Cardiac fibroblast (primary cell): ENCODE measurements at places on chromosomes 1 and 21.

DNA sequence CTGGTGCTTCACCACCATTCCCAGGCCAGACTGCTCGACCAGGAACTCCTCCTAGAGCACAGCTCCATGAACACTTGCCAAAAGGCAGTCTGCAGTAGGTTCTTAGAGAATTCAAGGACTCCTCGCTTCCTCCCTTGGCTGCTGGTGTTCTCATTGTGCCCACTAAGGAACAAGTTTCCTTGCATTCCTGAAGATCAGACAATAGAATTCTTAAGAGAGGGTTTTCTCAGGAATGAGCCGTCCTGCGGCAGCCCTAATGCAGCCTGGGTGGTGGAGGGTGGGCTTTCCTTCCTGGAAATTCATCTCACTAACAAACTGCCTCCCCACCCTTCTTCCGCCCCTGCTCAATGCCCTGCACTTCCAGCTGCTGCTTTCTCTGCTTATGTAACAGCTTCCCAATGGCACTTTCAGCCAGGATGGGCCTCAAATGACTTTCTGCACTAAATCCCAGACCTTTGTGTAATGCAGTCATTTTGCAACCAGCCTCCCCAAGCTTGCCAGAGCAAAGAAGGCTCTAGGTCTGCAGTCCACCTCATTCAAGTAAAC, 287.9 kb downstream of the PLPP3 start:
- DNase-seq, result peak; percentile 5

DNA sequence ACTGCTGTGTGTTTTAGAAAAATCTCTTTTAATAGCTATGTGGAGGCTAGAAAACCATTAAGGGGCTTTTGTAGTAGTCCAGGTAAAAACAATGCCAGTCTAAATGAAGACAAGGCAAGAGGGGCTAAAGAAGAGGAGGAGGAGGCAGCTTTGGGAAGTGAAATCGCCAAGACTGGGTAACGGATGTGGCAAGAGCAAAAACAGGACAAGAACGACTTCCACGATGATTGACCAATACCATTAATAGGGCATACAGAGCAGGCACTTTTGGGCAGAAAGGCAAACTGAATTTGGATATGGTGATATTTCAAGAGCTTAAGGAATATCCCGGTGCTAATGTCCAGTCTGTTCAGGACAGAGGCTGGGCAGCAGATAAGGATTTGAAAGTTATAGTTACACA, 22.0 kb downstream of the COA6 start:
- DNase-seq, result no peak

DNA sequence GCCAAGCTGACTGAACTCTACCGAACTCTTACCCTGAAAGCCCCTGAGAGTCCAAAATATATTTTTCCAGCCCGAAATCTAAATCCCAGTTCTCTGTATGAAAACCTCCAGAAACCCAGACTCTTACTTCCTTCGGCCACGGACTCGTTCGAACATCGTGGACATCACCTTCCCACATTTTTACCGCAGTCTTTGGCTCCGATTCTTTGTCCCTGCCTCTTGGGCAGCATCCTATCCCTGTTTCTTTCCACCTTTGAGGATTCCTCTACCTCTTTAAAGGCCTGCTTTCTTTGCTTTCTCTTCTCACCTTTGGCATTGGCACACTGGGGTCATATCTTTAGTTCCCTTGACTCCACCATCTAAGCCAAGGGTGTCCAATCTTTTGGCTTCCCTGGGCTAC, 932 bp upstream of the USP24 start:
- DNase-seq, result no peak

DNA sequence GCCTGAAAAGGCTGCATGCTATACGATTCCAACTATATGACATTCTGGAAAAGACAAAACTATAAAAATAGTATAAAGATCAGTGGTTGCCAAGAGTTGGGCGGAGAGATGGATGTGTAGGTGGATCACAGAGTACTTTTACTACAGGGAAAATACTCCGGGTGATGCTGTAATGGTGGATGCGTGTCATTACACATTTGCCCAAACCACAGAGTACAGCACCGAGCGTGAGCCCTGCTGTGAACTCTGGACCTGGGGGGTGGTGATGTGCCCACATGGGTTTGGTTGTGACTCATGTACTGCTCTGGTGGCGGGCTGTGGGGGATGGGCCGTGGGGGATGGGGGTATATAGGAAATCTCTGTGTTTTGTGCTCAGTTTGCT, 162.7 kb upstream of the COL6A1 start:
- peak; percentile 65 for DNase-seq

DNA sequence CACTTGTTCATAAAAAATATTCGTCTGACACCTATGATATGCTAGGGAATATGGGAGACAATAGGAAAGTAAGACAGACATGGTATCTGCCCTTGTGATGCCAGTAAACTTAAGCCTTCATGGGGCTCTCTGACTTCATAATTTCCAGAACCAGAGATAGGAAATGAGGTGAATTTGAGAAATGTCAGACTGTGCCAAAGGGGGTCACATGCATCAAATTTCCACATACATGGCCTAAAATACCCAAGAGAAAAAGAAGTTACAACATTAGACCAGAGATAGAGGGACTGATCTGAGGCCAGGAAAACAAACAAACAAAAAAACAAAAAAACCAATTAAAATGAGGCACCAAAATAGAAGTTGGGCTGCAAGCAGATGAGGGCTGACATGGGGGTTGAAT, 75.7 kb downstream of the DISC1 start:
- DNase-seq, result no peak

DNA sequence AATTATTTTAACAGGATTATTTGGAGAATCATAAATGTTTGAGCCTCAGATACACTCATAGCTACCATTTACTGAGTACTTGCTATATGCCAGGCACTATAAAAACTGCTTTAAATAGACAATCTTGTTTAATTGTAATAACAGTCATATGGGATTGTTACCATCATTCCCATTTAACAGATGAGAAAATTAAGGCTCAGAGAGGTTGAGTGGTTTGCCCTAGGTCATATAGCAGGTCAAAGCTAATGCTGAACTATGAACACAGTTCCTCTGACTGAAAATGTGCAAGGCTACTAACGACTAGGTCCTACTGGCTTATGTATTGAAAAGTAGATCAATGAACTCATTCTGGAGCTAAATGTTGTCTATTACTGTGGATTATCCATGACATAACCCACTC, 63.4 kb downstream of the DDR2 start:
- DNase-seq, result no peak

DNA sequence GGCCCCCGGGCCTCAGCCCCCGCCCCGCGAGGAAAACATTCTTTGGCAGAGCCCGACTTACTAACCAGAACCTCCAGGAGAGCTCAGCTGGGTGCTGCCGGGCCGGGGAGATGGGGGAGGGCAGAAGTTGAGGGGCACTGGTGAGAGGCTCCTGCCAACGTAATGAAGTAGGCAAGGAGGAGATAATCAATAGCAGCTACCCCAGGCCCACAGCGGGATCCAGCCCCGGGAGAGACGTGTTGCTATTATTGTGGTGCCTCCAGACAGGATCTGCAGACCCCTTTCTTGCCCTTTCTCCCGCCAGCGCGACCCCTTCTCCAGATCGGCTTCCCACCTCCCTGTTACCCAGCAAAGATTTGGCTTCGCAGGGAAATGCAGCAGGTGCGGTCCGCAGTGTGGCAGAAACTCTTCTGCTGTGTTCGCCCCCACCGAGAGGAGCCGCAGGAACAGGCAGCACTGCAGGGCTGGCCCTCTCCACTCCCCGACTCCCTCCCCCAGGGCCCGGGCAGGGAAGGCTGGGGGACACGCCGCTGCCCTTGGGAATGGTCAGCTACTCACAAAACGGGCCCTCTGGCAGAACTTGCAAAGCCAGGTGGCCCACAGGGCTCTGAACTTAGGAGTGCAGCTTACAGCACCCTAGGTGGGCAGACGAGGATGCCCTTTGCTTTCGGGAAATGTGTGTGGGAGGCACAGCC, 1.5 kb upstream of the KCNA2 start:
- DNase-seq, result no peak

GRCh38 chr1:238281418-238281817, 390.7 kb upstream of the ZP4 start:
- peak; percentile 3 for DNase-seq

DNA sequence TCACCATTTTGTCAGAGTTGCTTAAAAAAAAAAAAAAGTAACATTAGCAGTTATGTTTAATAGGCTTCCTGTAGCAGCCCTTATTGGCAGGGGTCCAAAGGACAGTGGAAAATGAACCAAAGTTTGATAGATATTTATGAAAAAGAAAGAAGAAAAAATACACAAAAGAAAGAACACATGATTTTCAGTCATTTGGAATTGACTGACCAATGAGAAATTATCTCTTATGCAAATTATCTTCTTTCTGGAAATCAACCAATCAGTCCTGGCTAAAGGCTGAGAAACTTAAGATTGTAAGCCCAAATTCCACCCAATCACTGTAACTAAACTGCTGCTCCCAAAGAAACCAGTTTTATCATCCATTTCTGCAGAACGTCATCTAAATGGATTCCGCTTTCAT, 282.4 kb downstream of the TM2D1 start:
- DNase-seq, result peak; percentile 73

GRCh38 chr21:18499761-18500376, 96.3 kb upstream of the TMPRSS15 start:
- DNase-seq, result peak; percentile 63

- DNase-seq, result no peak
Observed at GRCh38 chr1:970242-970972, 4.1 kb downstream of the PLEKHN1 start.

- peak; percentile 40 for DNase-seq
Observed at GRCh38 chr1:99650030-99650429, 4.1 kb downstream of the PALMD start.

DNA sequence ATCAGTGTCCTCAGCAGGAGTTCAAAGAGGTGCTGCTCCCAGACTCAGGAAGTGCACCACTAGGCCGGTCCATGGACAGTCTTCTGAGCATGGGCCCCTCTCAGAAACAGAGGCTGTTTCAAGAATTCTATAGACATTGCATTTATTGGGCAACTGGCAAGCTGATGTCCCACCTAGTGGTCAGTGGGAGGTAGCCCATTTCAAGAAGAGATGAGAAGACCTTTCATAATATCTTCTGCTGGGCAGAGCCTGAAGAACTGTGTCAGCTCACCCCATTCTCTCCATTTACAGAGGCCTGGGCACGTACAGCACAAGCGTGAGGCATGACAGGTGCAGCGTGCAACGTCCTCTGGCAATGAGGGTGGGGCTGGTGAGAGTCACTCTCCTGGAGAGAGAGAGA, 216.0 kb downstream of the DYRK1A start:
- peak; percentile 79 for DNase-seq
